Subcutaneous adipose tissue (tissue), 4 donors: ENCODE measurements at places on chromosomes 1 and 21. TPM values are rescaled to one million over a fixed set of nuclear protein-coding genes. Genes with fewer than 3 reads are reported as not detected.

Gene WNT3A
- not detected for total RNA-seq

Gene PGLYRP3
- total RNA-seq: not detected

Gene SLFNL1
- 0.16 TPM for total RNA-seq

Gene EDN2
- total RNA-seq: not detected

Gene UBASH3A
- total RNA-seq: not detected

Gene CDC73
- 35.2 TPM for total RNA-seq

Gene ANXA9
- total RNA-seq: not detected

Gene THEM5
- not detected for total RNA-seq

Gene OR2G3
- total RNA-seq: not detected

Gene GJB5
- not detected for total RNA-seq

Gene UBE2Q1
- 42.2 TPM for total RNA-seq

Gene FCAMR
- total RNA-seq: not detected

Gene TSPEAR
- total RNA-seq: not detected

Gene C1orf94
- not detected for total RNA-seq

Gene MAPKAPK2
- total RNA-seq: 39.0 TPM

Gene STYXL2
- not detected for total RNA-seq

Gene CFAP107
- not detected for total RNA-seq

Gene MAEL
- total RNA-seq: not detected

Gene SLAMF8
- 17.6 TPM for total RNA-seq

Gene RHD
- total RNA-seq: not detected

Gene TP73
- total RNA-seq: not detected

Gene RAB3GAP2
- 28.0 TPM for total RNA-seq

Gene RBP7
- 128 TPM for total RNA-seq

Gene PLEKHG5
- total RNA-seq: 15.4 TPM

Gene IQCC
- 1.5 TPM for total RNA-seq

Gene USH2A
- not detected for total RNA-seq

Gene KRTAP11-1
- total RNA-seq: not detected

Gene TMEM125
- total RNA-seq: not detected

Gene IFI44L
- total RNA-seq: 15.6 TPM

Gene VWA5B1
- total RNA-seq: not detected

Gene LRRC53
- total RNA-seq: not detected
